ENCODE measurements at places on chromosomes 6 and 20.

- DNase-seq, result no peak
Measured at GRCh38 chr6:31405996-31406395, 2.6 kb downstream of the MICA start.

- no peak for DNase-seq
Measured at GRCh38 chr6:156413154-156413553, 364.0 kb upstream of the ARID1B start.

- DNase-seq, result peak; percentile 71
Measured at GRCh38 chr6:98529364-98529763, 305.0 kb upstream of the POU3F2 start.

DNA sequence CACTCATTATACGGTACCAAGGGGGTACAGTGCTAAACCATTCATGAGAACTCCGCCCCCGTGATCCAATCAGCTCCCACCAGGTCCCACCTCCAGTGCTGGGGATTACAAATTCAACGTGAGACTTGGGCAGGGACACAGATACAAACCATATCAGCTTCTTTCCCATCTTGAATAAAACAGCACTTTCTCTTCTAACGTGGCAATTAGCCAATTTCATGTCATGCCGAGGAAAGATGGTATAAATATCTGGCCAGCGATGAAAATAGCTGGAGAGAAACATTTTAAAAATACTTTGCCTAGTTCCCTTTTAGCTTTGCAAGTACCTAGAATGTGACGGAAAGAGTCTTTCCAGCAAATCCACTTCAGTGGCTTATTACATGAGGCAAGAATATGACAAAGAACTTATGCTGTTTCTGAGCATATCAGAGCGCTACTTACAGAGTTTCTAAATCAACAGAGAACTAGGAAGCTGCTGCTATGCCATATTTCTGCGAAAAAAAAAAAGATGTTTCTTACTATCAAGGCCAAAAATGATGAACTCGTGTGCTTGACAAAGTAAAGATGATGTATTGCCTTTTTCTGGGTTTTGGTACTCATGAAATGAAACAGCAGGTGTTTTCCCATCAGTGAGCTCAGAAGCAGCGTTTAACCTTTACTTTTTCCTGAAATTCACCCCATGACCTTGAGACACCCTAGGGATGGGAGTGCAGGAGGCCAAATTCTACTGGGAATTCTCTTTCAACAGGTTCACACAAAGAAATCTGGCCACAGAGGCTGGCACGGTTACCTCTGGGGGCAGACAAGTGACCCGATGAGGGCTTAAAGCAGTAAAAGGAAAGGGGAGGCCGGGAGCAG lies 37.9 kb downstream of the AGPAT4 start:
- DNase-seq, result no peak

- DNase-seq, result no peak
Measured at GRCh38 chr6:18962361-18962905, 575.3 kb downstream of the RNF144B start.

GRCh38 chr6:108622641-108623298 lies 62.1 kb downstream of the FOXO3 start:
- DNase-seq, result peak; percentile 26

DNA sequence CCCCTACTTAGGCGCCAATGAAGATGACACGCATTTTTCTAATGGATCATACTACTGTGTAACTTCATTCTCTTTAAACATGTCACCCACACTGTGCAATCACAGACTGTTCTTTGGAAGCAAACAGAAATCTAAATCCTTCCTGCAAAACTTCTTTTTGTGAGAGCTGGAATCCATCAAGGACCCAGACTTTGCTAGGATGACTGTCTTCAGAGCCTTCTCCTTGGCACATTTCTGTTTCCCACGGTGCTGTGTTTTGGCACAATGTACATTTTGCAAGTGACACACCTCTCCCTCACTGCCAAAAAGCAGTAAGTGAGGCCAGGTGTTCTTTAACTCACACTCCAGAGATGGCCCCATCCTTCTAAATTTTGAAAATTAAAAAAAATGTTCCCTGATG lies 21.7 kb upstream of the TAGAP start:
- no peak for DNase-seq

GRCh38 chr20:46230801-46231282 lies 77.5 kb downstream of the CDH22 start:
- DNase-seq, result peak; percentile 61

GRCh38 chr20:24420567-24420966 lies 48.9 kb upstream of the SYNDIG1 start:
- no peak for DNase-seq

- no peak for DNase-seq
Measured at GRCh38 chr6:145329257-145329656, 406.1 kb downstream of the EPM2A start.

GRCh38 chr6:156954191-156954590 lies 177.0 kb downstream of the ARID1B start:
- DNase-seq, result no peak

GRCh38 chr6:148448369-148449012 lies 105.9 kb downstream of the SASH1 start:
- no peak for DNase-seq

DNA sequence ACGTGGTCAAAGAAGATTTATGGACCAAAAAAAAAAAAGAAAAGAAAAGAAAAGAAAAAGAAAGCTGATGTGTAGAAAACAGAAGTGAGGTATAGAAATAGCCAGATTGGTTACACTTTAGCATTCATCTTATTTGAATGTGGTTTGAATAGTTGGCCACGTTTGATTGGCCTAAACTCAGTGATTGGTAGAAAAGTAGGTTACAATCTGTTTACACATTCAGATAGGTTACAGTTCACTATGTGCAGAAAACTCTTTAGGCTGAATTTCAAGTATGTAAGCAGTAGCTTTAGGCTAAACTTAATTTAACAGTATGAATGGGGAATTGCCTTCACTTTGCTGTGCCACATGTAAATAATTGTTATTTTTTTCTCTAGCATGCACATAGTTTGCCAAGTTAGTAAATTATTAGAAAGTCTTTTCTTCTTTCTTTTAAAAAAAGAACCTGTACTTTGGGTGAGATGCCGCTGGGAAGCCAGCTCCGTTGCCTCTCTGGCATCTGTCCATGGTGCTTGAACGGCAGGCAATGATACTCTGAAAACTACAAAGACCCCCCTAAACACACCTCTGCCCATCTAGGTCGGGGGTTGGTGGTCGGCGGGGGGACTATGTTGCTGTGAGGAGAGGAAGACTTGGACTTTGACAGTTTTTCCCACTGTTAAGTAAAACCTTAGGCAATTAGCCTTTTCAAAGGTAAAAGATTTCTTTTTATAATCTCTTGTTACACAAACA lies 173.0 kb downstream of the AIG1 start:
- DNase-seq, result no peak
